ENCODE measurements at places on chromosomes 11 and 22.

- DNase-seq, result no peak
Observed at GRCh38 chr22:18069041-18069440, 8.7 kb upstream of the PEX26 start.

GRCh38 chr11:23278121-23278520 lies 417.8 kb upstream of the CCDC179 start:
- no peak for DNase-seq

GRCh38 chr11:79393362-79394043 lies 47.3 kb downstream of the TENM4 start:
- DNase-seq, result no peak

DNA sequence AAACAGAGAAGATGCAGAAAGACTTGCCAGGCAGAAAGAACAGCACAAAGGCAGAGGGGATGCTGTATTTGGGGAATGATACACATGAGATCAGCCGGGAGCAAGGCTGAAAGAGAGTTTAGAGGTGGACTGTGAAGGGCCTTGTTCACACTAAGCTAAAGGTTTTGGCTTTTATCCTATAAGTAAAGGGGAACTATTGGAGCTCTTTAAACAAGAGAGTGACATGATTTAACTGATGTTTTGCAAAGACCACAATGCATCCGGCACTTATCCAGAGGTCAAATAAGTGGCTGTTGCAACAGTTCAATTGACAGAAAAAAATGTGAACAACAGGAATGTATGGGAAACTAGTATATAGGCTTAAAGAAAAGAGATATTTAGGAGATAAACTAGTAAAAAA lies 64.7 kb upstream of the RRAS2 start:
- DNase-seq, result no peak

- no peak for DNase-seq
Observed at GRCh38 chr11:123033895-123034294, 28.0 kb downstream of the HSPA8 start.

DNA sequence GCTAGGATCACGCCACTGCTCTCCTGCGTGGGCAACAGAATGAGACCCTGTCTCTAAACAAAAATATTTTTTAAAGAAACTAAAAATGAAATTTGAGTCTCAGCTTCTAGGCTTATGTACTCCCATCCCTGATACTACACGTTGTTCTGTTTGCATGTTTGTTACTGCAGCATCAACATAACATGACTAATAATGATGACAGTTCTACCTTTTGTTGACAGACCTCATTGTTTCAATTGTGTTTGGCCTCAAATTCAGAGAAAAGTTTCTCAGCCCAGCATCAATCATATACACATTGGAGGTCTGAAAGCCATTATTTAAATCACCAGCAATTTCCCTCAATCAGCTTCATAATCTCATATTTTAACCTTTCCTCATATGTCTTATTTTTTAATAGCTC lies 20.8 kb downstream of the LAYN start:
- no peak for DNase-seq
